GM23338 (cell line): ENCODE measurements at places on chromosomes 6 and 20.
A peak's percentile ranks its signal among the peaks of the same experiment; 100 is the strongest.

DNA sequence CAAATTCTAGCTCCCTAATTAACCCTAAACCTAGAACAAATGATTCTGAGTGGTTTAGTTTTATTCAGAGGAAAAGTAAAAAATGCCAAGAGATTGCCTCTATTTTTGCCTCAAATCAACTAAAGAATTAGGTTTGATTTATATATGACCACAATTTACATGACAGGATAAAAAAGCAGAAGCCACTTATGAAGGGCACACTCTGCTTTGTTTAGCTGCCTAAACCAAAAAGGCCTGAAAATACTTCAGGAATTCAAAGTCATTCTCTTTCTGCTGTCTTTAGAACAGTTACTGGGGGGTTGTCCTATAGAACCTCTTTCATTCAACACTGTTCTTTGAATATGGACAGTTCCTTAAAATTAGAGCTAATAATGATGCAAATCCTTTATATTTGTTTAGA lies 5.3 kb downstream of the FBXO5 start:
- DNase-seq = no peak

DNA sequence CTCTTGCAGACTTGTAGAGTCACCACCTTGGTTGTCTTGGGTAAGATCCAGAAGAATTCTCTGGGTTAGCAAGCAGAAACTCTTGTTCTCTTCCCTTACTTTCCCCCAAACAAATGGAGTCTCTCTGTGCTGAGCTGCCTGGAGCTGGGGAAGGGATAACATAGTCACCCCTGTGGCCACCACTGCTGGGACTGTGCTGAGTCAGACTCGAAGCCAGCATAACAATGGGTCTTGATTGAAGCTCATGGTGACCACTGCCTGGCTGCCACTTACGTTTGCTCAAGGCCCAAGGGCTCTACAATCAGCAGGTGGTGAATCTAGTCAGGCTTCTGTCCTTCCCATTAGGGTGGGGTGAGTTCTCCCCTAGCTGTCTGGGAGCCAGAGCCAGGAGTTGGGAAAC lies 15.4 kb upstream of the ERVFRD-1 start:
- DNase-seq = no peak

DNA sequence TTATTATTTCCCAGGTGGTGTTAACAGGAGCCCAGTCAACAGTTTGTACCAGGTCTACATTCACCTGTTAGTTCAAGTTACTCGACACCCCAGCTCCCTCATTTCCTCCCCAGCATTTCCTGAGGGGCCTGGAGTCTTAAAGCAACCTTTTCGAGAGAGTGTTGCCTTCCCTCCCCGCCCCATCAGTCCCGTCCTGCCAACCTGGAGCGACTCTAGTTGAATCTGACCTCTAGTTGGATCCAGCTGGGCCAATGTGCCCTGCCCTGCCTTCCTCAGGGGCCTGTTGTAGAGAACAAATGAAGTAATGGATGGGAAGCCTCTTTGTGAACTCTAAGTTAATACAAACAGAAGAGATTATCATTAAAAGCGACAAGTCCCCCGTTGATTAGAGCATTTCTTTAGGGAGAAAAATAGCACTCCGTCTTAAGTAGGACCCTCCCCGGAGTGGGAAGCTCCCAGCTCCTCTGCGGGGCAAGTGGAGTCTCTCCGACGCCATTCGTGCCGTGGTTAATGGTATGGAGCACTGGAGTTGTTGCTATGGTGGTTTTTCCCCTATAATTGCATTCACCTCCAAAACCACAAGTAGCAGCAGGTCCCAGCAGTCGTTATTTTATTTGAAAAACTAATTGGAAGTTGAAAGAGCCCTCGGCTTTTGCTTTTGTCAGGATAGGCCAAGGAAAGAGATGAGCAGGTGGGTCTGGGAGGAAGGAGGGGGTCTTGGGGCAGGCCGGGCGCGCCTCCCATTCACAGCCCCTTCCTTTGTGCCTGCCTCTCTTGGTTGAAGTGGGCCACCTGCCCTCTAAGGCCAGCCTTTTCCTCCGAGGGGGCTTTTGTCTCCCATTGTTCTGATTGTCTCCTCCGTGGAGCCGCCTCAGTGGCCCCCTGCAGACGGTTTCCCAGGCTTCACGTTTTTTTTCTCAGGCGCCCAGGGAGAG lies 16.1 kb downstream of the GHRH start:
- DNase-seq = peak; percentile 59

GRCh38 chr20:1946762-1947534 lies 46.9 kb downstream of the PDYN start:
- peak; percentile 99 for DNase-seq

DNA sequence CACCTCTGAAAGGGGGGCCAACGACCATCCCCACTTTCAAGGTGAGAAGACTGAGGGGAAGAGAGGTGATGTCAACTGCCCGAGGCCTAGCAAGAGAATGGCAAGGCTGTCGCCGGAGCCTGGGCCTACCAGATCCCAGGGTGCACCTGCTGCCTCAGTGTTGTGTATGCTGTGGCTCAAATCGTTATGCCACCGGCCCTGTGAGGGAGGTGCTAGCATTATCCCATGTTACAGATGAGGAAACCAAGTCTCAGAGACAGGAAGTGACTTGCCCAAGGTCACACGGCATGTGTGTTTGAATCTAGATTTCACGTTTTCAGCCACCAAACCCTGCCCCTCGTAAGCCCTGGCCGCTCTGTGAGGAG lies 152.5 kb downstream of the CEBPB start:
- DNase-seq = no peak

DNA sequence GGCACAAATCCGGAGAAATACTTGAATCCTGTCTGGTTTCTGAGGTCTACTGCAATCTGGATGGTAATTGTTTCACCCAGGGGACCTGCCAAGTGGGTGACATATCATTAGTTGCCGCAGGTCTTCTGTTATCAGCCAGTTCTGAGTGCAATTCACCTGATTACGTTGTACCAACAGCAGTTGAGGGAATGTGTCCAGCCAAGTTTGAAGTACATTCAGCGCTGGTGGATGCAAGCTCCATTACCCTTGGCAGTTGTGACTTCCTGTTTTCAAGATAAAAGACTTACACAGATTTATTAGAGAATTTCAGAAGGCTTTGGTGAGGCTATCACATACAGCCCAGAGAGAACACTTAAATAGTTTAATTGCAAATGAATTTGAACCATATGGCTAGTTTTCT lies 42.8 kb downstream of the FNDC1 start:
- DNase-seq = no peak

DNA sequence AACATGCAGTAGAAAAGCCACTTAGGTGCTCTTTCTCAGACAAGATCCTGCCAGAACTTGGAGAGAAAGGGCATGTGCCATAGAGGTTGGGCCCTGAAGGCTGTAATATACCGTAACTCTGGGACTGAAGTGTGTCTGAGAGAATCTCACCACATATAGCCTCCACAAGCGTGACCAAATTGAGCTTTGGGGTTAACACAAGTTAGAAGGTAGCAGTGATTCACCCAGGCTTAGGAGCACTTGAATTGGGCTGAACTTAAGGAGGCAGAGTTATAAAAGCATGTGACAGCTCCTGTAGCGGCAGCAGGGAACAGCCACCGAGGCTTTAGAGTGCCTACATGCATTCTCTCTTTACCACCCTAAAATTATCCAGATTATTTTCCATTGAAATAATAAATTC lies 361.6 kb downstream of the PHF3 start:
- DNase-seq = no peak

DNA sequence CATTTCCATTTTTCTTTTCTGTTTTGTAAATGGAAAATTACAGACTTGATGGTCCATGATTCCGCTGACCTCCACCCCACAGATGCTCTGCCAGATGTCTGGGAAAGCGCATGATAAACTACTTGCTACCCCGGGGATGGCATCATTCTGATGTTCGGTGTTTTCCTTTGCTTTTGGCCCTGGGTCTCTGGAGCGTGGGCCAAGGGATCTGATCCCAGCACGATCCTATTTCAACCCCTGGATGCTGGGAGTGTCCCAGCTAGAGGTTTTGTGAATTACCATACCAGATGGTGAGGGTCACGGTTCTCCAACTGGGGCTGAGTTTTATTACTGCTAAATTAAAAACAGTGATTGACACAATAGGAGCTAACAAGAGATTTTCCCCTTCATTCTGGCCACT lies 25.2 kb upstream of the MYLIP start:
- no peak for DNase-seq

DNA sequence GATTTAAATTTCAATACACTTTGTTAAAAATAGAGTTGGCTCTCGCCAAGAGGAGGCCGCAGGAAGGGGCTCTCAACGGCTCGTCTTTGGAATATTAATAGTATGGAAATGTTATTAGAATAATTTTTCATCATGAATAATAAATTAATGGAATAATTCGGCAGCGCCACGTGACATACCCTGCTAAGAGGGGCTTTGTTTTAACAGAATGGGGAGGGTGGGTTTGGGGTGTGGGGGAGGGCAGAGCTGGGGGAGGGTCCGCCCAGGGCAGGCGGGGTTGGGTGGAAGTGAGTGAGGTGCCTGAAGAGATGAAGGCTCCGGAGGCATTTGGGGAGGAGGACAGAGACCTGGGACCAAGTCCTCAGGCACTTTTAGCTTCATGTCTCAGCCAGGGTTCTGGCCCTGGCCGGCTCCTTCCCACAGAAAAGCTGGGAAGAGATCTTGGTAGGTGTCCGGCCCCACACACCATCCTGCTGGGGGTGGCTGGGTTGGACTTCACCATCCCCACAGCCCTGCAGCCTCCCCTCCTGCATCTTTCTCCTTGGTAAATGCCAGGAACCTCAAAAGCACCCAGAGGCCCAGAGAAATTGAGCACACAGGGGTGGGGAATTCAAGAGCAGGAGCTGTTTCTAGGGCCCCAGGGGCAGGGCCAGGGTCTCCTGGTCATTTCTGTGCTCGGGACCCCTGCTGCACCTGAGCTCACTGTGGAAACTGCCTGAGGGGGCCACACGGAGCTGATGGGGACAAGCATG lies 93.6 kb upstream of the BHLHE23 start:
- no peak for DNase-seq

DNA sequence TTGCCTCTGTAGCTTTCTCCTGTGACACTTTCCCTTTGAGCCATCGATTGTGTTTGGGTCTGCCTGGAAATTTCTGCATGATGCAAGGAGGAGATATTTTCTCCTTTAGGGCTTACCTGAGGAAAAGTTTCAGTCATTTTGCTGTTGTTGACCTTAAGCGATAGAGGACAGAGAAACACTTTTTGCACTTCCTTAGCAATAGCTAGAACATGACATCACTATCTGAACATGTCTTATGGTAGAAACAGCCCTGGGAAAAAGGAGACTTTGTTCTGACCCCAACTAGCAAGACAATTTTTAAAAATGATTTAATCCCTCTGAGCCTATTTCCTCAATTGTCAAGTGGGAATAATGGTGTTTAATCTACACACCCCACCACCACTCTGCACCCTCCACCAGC lies 9.7 kb upstream of the FILIP1 start:
- DNase-seq = no peak

GRCh38 chr6:90204327-90205056 lies 92.2 kb downstream of the BACH2 start:
- DNase-seq = no peak

GRCh38 chr20:33108661-33109060 lies 29.2 kb downstream of the BPIFB4 start:
- DNase-seq = no peak

- no peak for DNase-seq
These were observed 23.6 kb downstream of the HMGN4 start for GRCh38 chr6:26561533-26562466.
